Liver (tissue), 10 donors: ENCODE measurements at places on chromosomes 11 and 22. TPM values are rescaled to one million over a fixed set of nuclear protein-coding genes. Genes with fewer than 3 reads are reported as not detected.

The ARHGAP20 gene
- 0.79 TPM for total RNA-seq

The MS4A1 gene
- total RNA-seq: 1.6 TPM

The GRK2 gene
- 35.0 TPM for total RNA-seq

The USH1C gene
- total RNA-seq: 1.2 TPM

The OR6A2 gene
- 0.08 TPM for total RNA-seq

The APOL5 gene
- not detected for total RNA-seq

The WNT11 gene
- total RNA-seq: 4.8 TPM

The ZNF280B gene
- total RNA-seq: 0.08 TPM

The TBX1 gene
- not detected for total RNA-seq

The GGTLC3 gene
- not detected for total RNA-seq

The ARFGAP3 gene
- 19.5 TPM for total RNA-seq

The CNGA4 gene
- not detected for total RNA-seq

The RNF169 gene
- 11.0 TPM for total RNA-seq

The SVIP gene
- total RNA-seq: 2.7 TPM

The GNAZ gene
- total RNA-seq: 2.2 TPM

The VPREB1 gene
- 1.1 TPM for total RNA-seq

The MMP7 gene
- total RNA-seq: 1.4 TPM

The CLCF1 gene
- 0.17 TPM for total RNA-seq

The SLC17A6 gene
- not detected for total RNA-seq

The OSBP gene
- total RNA-seq: 25.3 TPM

The TEAD1 gene
- 9.1 TPM for total RNA-seq

The PHOX2A gene
- total RNA-seq: not detected

The SLC15A3 gene
- 20.9 TPM for total RNA-seq

The ZNF70 gene
- total RNA-seq: 1.2 TPM

The OLFML1 gene
- 2.8 TPM for total RNA-seq

The SCO2 gene
- total RNA-seq: 1.7 TPM

The PVALB gene
- 0.56 TPM for total RNA-seq

The SUSD2 gene
- 0.75 TPM for total RNA-seq

The GRK3 gene
- 3.4 TPM for total RNA-seq

The CCDC134 gene
- total RNA-seq: 13.2 TPM

The GPHA2 gene
- total RNA-seq: not detected

The MPZL3 gene
- total RNA-seq: 4.1 TPM

The SYT8 gene
- total RNA-seq: 0.28 TPM

The TMEM191C gene
- 1.8 TPM for total RNA-seq

The ZNF280A gene
- total RNA-seq: not detected

The E2F8 gene
- 9.6 TPM for total RNA-seq

The HTATIP2 gene
- 43.2 TPM for total RNA-seq

The OR8D1 gene
- not detected for total RNA-seq

The SLC22A9 gene
- 138 TPM for total RNA-seq

The FZD4 gene
- 8.8 TPM for total RNA-seq

The OR5B21 gene
- total RNA-seq: not detected

The DNAJB13 gene
- total RNA-seq: not detected

The ARHGAP8 gene
- total RNA-seq: 1.8 TPM

The MEI1 gene
- total RNA-seq: 0.33 TPM

The NRXN2 gene
- total RNA-seq: 0.17 TPM

The NDUFS8 gene
- total RNA-seq: 89.8 TPM

The TESMIN gene
- 2.5 TPM for total RNA-seq

The OR2AG1 gene
- not detected for total RNA-seq

The SMIM35 gene
- total RNA-seq: not detected
